D341Med (cell line): ENCODE measurements at places on chromosomes 12 and 14.

DNA sequence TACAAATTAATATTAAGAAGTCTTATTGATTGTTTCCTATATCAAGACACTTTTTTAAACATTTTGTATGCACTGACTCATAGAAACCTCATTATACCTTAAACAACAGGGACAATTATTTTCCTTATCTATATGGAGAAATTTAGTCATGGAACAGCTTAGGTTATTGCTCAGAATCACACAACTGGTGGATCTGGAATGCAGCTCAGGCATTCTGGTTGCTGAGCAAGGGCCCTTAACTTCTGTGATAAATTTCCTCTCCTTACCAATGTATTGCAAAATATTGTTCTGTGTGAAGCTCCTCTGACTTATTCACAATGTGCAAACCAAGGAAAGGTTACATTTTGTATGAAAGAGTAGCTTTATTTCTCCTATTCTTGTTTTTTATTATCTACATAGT, 817.8 kb downstream of the LRFN5 start:
- no peak for DNase-seq

- peak; percentile 92 for DNase-seq
Observed at GRCh38 chr12:51814311-51815088, 34.0 kb downstream of the FIGNL2 start.

DNA sequence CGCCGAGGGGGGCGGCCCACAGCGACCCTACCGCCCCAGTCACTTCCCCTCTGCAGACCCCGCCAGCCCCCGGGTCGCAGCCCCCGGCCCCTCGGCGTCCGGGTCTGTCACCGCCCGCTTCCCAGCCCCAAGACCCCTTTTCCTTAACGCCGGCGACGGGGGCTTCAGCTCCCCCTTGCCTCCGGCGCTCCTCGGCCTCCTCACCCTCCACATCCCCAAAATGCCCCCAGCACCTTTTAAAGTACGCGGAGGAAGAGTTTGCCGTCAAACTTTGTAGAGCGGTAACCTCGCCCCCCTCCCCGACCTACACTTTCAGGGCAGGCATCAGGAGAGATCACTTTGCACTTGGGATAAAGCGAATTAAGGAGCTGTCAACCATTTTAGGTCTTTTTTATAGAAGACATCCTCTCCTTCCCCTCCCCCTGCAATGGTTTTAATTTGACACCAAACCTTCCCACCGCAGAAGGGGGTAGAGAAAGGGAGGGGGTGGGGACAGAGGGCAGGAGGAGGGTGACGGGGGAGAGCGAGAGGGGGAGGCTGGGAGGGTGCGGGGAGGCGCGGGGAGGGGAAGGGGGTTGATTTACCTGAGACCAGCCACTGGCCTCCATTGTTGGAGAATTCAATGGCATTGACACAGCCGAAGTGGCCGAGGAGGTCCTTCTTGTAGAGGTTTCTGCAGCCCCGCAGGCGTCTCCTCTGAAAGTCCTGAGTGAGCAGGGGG, 578 bp downstream of the DCAF5 start:
- peak; percentile 55 for DNase-seq

DNA sequence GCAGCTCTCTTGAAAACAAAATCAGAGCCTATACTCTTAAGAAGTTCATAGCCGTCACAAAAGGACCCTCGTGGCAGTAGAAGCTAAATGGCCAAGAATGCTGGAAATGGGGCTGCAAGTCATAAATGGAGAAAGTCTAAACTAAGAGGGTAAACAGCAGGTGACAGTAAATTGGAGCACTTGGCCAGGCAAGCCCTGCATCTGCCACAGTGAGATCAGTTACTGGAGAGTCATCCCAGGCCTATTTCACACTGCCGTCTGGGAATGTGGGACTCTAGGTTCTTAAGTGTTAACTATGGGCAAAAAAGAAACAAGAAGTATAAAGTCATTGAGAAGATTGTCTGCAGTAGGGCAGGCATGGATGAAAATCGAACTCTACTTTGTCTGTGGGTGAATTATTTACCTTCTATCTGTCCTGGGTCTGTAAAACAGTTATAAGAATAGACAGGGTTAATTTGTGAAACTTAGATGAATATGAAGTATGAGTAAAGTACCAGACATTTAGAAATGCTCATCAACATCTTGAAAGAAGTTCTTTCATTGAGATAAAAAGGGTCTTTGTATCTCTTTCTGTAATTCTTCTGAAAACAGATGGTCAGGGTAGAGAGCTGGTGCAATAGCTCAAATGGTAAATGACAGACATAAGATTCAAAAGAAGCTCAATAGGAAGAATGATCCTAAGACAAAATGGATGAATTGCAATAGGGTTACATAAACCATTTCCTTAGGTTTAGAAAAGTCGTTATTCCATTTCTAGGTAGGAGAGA, 792.5 kb downstream of the DIO2 start:
- DNase-seq, result no peak

DNA sequence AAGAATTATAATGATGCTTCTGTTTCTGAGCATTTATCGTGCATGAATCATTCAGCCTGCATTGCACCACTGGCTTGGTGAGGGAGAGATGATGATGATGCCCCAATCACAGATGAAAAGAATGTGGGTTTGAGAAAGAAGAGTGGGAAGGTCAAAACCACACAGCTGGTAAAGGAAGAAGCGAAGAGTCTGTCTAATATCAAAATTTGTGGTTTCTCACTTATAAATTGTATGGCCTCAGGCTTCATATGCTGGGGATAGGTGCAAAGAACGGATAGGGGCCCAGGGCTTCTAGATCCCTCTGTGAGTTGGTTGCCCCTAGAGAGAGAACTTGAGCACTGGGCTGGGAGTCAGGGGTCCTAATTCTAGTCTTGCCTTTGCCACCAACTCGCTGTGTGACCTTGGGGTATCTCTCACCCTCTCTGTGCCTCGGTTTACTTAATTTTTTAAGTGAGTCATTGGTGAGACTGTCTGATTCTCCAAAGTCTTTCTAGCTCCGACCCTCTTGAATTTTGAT, 2.2 kb downstream of the OASL start:
- DNase-seq, result no peak
